Caudate nucleus (tissue), 63 donors: ENCODE measurements at places on chromosomes 4 and X.
A peak's percentile ranks its signal among the peaks of the same experiment; 100 is the strongest.

DNA sequence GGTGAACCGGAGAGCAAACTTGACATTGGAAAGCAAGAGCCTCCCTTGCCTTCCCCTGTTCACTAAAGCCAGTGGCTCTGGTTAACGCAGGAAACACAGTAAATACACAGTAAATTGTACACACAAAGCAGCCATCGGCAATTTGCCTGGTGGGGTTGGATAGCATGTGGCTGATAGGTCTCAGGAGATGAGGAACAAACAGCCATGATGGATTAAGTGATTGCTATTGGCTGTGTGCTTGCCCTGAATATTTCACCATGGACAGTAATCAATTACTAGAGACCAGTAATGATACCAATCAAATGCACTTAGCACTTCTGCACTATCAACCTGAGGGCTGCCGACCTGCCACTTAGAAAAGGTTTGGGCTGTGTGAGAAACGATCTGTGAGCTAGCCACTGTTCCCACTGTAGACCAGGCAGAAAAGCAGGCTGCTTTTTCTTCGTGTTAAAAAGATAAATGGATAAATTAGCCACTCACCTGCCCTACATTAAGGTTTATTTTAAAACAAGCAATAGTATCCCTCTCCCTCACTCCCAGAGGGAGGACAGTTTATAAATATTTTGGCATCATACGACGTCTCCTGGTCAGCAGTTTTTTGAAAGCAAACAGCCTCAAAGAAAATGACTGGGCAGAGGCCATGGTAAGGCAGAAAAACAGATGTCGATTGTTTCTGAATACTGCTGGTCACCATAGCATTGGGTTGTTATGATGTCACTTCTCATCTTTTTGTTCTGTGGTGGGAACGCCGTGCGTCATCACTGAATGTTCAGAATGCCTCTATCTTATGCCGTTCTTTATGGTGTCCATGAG lies 167.1 kb downstream of the MAML3 start:
- DNase-seq = no peak

GRCh38 chrX:153414856-153415510 lies 3.7 kb downstream of the ZFP92 start:
- DNase-seq = no peak

DNA sequence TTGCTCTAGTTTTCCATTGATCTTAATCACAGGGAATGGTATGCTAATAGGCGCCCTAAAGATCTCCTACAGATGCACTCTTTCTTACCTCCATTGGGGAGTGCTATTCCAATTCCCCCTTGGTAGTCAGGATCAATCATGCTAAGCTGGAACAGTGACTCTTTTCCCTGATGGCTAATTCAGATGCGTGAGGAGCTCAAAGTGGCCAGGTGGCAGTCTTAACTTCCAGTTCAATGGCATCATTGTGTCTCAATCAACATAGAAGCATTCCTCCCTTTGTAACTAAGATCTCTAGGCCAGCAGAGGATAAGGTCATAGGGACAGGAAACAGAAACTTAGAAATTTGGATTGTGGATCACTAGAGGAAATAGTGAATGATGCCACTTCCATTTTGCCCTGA lies 216.8 kb downstream of the GRID2 start:
- no peak for DNase-seq

- DNase-seq = no peak
Observed at GRCh38 chr4:52106191-52106590, 55.1 kb downstream of the SPATA18 start.

GRCh38 chr4:6472387-6473263 lies at the start of gene PPP2R2C:
Gene PPP2R2C (minus strand): TSS chr4:6472614. CDS start chr4:6472229, 385 bp downstream.
- DNase-seq = no peak

GRCh38 chrX:48357681-48358080 lies 1.2 kb upstream of the SSX3 start:
- DNase-seq = no peak

DNA sequence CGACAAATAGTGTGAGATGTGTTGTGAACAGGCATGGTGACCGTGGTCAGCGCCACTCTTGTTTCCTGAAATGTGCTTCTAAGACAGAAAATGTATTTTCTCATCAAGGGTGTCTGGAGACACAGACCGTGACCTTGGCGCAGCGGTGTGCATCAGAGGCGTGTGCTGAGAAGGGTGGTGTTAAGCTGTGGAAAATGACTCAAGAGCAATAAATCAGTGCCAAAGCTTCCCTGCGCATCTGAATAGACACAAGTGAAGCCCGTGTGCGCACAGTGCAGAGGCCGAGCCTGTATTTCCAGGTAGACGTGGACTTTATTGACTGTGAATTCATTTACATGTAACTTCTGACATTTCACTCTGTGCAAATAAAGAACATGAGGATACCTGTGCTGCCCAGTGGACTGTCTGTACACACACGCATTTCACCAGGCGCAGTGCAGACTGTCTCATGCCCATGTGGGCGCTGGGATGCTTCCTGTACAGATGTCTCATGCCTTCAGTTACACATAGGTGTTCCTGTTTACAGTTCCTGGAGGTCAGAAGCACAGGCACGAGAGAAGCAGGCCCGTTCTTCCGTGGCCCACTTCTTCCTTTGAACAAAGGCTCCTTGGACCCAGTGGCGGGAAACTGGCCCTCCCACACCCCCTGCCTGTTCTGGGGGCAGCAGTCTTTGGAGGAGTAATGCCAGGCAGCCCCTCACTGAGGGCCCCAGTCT lies 31.9 kb downstream of the NSG1 start:
- no peak for DNase-seq

GRCh38 chr4:185396724-185397385 lies at the start of gene ANKRD37:
Gene ANKRD37 (plus strand): TSS chr4:185396841. CDS start chr4:185396924, 83 bp downstream.
- DNase-seq = no peak

DNA sequence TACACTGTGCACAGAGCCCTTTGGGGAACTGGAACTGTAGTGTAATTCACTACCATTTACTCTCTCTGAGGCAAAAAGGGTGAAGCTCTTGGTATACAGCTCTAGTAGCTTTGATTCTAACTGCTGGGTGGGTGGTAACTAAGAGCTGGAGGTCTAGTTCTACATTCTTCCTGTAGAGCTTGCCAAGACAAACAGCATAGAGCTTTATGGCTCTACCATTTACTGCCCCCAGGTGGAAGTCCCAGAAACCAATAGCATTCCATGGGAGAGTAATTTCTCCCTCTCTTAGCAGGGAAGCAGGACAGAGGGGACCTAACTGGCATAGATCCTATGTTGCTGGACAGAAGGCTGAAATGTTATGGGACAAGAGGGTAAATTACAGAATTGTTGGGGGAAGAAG lies 26.7 kb downstream of the HDAC8 start:
- DNase-seq = no peak

GRCh38 chrX:133594156-133594555 lies 178.9 kb upstream of the GPC4 start:
- no peak for DNase-seq

DNA sequence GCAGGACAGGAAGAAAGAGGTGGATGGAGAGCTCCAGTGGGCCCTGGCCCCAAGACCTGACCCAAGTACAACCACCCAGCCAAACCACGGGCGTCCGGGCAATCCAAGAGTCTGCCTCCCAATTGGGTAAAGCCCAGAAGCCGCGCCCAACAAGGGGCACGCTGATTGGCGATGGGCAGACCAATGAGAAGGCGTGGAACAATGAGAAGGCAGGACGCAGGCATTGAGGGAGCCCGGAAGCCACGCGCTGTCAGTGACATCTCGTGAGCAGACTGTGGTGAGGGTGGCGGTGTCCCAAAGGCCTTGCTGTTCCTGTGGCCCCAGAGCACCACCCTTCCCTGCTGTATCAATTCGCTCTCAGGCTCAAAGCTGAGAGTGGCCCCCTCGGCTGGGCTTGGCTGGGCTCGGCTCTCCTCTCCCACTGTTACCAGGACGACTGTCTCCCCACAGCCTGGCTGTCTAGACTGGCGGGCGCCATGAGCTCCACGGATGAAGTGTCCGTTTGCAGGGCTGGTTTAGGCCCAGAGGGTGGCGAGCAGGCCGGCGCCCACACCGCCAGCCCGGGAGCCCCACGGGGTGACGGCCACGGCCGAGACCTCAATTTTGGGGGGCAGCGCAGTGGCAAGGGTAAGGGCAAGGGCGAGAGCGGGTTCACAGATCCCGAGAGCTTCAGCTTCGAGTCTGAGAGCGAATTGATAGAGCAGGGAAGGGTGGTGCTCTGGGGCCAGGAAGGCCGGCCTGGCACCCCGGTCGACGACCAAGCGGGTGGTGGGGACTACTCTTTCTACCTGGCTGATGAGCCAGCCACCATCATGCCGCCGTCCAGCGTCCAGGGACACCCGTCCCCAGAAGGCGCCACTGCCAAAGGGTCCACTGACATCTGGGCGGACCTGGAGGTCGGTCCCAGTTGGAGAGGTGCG lies at the start of gene LOC101059915:
Gene LOC101059915 (plus strand): TSS at position 219 of the 920 bp plus-strand sequence.
- DNase-seq = no peak

- DNase-seq = no peak
Observed at GRCh38 chr4:1098311-1098925, 14.9 kb downstream of the RNF212 start.

- no peak for DNase-seq
Observed at GRCh38 chrX:22758807-22759481, 240.8 kb upstream of the DDX53 start.

DNA sequence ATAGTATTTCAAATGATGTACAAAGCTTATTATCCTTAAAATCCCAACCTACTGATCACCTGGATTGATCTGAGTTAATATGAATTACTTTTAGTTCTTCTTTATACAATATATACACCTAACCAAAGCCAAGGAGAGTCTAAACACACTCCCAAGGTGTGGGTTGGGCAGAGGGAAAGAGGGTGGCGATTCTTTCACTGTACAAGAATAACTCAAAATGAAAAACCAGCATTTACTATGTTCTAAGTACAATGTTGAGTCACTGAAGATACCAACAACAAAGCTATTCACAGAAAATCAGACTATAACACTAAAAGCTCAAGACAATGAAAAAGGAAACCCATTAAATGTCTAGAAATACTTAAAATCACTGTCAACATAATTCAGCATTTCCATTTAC lies 46.6 kb downstream of the ANKRD17 start:
- DNase-seq = no peak

- DNase-seq = no peak
Observed at GRCh38 chr4:139484783-139485311, 30.9 kb downstream of the RAB33B start.

- DNase-seq = no peak
Observed at GRCh38 chr4:169307576-169307975, 36.8 kb upstream of the SH3RF1 start.

GRCh38 chr4:125464146-125464545 lies 149.4 kb downstream of the FAT4 start:
- no peak for DNase-seq

GRCh38 chr4:30068234-30068633 lies 651.9 kb upstream of the PCDH7 start:
- DNase-seq = no peak

DNA sequence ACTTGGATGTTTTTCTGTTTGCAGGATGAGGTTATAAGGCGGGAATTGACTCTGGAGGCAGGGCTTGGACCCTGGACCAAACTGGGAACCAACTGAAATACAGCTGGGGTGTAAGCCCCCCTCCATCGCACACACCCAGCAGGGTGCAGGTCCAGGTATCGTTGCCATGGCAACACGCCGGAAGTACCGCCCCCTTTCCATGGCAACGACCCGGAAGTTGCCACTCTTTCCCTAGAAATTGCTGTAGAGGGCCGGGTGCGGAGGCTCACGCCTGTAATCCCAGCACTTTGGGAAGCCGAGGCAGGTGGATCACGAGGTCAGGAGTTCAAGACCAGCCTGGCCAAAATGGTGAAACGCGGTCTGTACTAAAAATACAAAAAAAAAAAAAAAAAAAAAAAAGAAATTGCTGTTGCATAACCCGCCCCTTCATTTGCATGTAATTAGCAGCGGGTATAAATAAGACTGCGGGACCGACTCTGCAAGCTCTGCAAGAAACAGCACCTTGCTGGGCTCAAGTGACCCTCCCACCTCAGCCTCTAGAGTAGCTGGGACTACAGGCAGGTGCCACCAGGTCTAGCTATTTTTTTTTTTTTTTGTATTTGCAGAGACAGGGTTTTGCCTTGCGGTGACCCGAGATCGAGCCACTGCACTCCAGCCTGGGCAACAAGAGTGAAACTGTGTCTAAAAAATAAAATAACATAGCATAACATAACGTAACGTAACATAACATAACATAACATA lies 139.6 kb downstream of the CRLF2 start:
- DNase-seq = no peak

- DNase-seq = no peak
Observed at GRCh38 chrX:68988865-68989264, 160.0 kb downstream of the EFNB1 start.

GRCh38 chrX:110015915-110016314 lies 13.0 kb downstream of the TMEM164 start:
- DNase-seq = no peak

GRCh38 chr4:78565971-78566372 lies 14.4 kb downstream of the ANXA3 start:
- no peak for DNase-seq

DNA sequence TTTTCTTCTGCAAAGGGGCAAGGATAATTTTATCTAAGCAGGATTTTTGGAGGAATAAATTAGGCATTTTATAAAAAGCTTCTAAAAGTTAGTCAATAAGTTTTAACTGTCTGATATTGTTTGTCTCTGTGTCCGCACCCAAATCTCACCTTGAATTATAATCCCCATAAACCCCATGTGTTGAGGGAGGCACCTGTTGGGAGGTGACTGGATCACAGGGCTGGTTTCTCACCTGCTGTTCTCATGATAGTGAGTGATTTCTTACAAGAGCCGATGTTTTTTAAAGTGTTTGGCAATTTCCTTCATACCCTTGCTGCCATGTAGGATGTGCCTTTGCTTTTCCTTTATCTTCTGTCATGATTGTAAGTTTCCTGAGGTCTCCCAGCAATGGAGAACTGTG lies 481.4 kb downstream of the GBA3 start:
- DNase-seq = no peak

DNA sequence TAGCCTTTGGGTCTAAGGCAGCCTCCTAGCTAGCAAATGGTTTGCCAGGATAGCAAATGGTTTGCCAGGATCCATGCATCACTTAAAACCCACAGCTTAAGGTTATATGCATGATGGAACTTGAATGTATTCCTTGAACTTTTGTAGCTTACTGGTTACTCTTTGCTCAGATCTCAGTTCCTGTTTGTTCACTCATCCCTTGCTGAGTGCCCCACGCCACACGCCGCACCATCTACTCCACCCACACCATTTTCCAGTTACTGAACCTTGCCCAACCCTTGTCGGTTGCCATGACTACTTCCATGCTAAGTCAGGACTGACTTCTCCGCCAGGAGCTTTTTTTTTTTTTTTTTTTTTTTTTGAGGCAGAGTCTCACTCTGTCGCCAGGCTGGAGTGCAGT lies 29.5 kb upstream of the XIAP start:
- peak; percentile 2 for DNase-seq

DNA sequence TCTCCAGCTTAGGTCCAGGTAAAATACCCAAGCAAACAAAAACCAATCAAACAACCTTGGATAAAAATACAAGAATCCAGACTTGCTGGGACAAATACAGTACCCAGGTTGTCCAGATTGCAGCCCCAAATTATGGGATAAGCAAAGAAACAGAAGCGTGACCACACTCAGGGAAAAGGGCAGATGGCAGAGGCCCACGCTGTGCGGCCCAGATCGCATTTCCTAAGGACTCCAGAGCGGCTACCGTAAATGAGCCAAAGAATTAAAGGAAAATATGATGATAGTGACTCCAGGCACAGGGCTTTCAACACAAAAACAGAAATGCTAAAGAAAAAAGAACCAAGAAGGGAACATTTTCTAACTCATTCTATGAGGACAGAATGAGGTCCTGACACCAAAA lies 50.3 kb downstream of the FGFRL1 start:
- no peak for DNase-seq

- DNase-seq = no peak
Observed at GRCh38 chr4:119039779-119040178, 95.9 kb upstream of the MYOZ2 start.
